ENCODE measurements at places on chromosomes 4 and X.
A peak's percentile ranks its signal among the peaks of the same experiment; 100 is the strongest.

- DNase-seq, result no peak
These were observed 19.8 kb upstream of the ADD1 start for GRCh38 chr4:2823671-2824328.

- DNase-seq, result no peak
These were observed 12.8 kb upstream of the DUSP9 start for GRCh38 chrX:153634236-153634635.

DNA sequence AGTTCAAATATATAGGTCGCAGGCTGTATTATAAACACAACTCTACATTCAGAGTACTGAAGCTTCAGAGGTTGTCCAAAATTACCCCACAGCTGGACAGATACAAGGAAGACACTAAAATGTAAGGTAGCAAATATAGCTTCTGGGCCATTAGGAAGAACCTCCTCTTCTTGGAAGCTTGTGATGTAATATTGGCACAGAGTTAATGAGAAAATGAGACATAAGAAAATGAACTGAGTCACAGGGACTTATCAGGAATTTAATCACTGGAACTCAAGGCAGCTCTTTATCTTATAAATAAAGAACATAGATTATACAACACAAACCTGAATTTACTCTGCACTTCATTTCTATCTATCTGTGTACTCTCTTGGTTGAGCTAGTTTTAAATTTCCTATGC lies 344.7 kb downstream of the PCDH10 start:
- DNase-seq, result no peak

DNA sequence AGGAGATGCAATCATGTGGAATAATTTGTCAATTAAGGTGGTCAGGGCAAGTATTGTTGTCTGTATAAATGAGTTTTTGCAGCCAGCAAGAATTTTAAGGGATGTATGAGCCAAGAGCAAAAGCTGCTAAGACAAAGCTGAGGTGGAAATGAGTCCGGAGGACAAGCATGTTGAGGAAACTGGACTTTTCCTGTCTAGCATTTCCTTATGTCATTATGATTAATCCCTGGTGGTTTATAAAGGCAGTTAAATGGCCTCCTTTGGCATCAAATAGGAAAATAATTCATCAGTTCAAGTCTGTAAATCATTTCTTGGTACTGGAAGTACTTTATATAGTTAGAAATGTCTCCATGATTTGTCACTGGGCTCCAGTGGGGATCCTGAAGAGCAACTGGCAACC lies 61.6 kb upstream of the TEX13A start:
- DNase-seq, result no peak

DNA sequence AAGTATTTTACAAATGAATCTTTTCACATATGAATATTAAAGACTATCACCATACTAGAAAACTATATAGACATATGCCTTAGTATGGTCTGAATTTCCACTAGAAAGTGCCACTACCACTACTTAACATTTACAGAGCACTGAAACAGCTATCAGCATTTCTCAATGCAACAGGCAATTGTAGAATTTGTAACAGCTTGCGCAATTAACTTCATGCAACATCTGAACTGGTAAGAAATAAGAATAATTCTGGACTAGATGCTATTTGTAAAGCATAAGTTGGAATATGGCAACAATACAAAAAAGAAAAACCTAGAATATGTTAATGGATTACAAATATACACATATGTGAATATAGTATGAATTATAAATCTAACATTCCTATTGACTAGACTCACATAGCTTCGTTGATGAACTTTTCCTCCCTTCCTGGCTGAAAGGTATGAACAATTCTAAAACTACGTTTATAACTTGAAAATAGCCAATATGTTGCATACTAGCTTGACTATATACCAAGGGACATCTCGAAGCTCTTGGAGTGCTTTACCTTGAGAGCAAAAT lies 82.0 kb downstream of the ATP8A1 start:
- DNase-seq, result no peak

DNA sequence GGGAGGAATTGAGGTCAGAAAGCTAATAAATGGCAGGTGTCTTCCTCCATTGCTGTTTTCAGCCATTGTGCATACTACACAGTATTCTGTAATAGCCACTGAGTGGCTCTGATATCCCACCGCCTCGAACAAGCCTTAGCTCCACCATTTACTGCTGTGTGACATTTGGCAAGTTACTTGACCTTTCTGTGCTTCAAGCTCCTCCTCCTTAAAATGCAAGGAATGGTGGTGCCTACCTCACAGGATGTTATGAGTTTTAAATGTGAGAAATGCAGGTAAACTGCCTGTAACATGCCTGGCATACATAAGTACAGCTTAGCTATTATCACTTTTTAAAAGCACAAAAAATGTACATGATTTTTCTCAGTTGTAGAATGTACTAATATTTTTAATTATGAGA lies 421.0 kb downstream of the MAPK10 start:
- no peak for DNase-seq

DNA sequence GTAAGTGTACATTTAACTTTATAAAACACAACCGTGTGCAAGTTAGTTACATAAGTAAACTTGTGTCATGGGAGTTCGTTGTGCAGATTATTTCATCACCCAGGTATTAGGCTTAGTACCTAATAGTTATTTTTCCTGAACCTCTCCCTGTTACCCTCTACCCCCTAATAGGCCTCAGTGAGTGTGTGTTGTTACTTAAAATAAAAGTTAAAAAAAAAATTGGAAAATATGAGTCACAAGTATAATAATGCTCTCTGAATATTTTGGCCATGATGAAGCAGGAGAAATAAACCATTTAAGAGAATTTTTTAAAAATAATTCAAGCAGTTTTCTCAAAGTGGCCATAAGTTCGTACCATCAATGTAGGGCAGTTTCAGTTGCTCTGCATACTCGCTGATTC lies 105.1 kb upstream of the GRID2 start:
- DNase-seq, result no peak

DNA sequence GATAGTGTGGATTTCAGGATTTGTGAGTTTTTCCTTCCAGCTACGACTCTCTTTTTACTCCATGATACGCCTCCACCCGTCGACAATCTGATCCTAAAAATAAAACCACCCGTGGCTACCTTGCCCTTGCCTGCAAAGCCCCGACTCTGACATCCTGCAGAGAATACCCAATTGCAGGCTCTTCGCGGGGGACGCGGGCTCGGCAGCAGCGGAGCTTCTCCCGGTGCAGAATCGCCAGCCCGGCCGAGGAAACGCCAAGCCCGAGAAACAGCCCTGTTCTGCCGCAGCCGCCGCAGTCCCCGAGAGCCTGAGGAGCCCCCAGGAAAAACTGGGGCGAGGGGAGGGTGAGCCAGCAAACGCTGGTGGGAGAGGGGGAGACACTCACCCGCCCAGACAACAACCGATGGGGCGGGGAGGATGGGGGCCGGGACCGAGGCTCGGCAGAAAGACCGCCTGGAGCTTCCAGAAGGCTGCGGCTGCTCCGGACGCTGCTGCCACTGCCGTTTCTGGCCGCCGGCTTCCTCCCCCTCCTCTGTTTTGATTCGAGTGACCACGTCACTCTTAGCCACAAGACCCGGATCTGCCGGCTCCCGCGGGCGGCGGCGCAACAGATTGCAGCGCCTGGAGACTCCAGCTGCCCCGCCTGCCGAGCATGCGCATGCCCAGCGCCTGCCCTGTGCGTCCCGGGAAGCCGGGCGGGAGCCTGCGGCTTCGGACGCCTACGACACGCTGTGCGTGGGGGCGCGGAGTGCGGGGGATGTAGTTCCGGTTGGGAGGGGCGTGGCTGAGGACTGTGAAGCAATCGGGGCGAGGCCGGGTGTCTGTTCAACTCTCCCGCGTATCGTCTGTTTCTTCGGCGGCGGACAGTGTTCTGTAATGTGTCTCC lies at the start of gene SMIM14:
Gene SMIM14, minus strand, starts transcription at position 512 of the 886 bp plus-strand sequence. CDS start 33,720 bp downstream, outside the sequence.
- DNase-seq, result peak; percentile 76

GRCh38 chrX:71626576-71626975 lies 8.3 kb upstream of the CXCR3 start:
- no peak for DNase-seq

DNA sequence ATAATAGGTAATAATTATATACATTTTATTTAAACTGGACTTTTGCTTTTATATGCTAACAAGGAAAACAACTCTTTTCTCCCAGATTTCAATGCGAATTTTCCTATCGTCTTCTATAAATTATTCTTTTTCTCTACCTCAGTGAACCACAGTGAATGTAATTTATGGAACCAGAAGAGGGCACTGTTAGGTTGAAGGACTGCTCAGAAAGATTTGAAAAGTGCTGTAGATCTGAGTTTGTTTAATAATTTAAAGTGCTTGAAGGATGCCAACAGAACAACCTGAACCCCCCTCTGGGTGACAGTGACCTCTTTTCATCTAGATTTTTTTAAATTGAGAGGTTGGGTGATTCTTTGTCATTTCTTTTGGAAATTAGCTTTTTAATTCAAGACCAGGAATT lies 54.9 kb downstream of the PHOX2B start:
- DNase-seq, result peak; percentile 43

- no peak for DNase-seq
These were observed 95.6 kb downstream of the PHKA2 start for GRCh38 chrX:18888281-18888680.
